ENCODE measurements at places on chromosomes 13 and 19.

DNA sequence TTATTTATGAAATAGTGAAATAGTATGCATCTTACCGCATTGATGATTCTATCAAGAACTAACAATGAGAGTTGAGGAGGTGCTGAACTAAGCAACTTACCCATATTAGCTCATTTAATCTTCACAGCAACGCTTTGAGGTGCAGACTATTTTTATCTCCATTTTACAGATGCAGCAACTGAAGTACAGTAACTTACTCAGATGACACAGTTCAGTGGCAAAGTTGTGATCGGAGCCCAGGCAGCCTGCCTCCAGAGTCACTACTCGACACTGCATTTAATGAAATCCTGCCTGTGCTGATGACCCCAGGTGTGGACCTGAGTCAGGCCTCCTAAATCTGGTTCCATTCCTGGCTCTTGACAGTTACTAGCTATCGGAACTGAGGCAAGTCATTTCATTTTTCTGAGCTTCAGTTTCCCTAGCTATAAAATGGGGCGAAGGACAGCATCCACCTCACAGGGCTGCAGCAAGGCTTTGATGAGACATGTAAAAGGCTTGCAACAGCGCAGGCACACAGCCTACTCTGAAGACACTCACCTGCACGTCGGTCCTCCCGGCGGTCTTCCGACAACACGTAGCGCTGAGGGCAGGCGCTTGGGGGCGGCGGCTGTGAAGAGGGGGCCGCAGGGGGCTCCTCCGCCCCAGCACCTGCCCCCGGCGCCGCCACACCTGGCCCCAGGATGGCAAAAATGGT lies 1.5 kb downstream of the MYPOP start:
- no peak for DNase-seq

- DNase-seq: no peak
These were observed 432.9 kb upstream of the PCDH9 start for GRCh38 chr13:67662997-67663396.

GRCh38 chr13:43596924-43597598 lies 189.7 kb downstream of the ENOX1 start:
- no peak for DNase-seq

- no peak for DNase-seq
These were observed 6.4 kb downstream of the GARRE1 start for GRCh38 chr19:34260771-34261173.

DNA sequence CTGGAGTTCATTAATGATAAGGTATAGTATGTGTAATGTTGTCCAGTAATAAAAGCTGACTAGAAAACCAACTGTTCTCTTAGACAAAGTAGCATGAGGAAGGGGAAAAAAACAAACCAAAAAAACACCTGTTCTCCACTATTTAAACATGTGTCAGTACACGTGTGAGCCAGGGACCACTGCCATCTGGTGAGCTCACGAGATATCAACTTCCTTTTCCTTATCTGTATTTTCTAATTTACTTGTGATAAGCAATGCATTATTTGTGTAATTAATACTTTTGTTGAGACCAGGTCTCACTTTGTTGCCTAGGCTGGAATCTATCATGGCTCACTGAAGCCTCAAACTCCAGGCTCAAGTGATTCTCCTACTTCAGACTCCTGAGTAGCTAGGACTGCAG lies 4.3 kb upstream of the SIX5 start:
- DNase-seq: no peak

Data from stimulated activated CD4-positive, alpha-beta T cell treated with anti-CD3 and anti-CD28 coated beads, Interleukin-1b, Interleukin-23, amount 100 ng/mL, for 1 hour (primary cell).